CD4-positive, alpha-beta memory T cell (primary cell): ENCODE measurements at places on chromosomes 16 and 17. TPM values are rescaled to one million over a fixed set of nuclear protein-coding genes. Genes with fewer than 3 reads are reported as not detected.

- no peaks in the 10 kb centered on the region for H3K4me1 ChIP-seq
- H3K27me3 ChIP-seq = no peaks in the 10 kb centered on the region
- no peak overlapping the region for H3K4me3 ChIP-seq
Measured at GRCh38 chr17:1143573-1143972, 36.2 kb downstream of the ABR start.

GRCh38 chr16:47204736-47205504 is 61.2 kb upstream of the NETO2 start:
- no peak for DNase-seq
- no peaks in the 10 kb centered on the region for H3K36me3 ChIP-seq
- H3K4me1 ChIP-seq = no peaks in the 10 kb centered on the region
- H3K4me3 ChIP-seq = no peak overlapping the region

GRIN2A gene
- total RNA-seq = not detected

GRCh38 chr17:31254654-31255053 is 42.4 kb downstream of the OMG start:
- no peaks in the 10 kb centered on the region for H3K36me3 ChIP-seq
- H3K27me3 ChIP-seq = no peaks in the 10 kb centered on the region
- no peak overlapping the region for H3K27ac ChIP-seq
- no peaks in the 10 kb centered on the region for H3K4me1 ChIP-seq
- no peak overlapping the region for H3K4me3 ChIP-seq
- DNase-seq = no peak

DNA sequence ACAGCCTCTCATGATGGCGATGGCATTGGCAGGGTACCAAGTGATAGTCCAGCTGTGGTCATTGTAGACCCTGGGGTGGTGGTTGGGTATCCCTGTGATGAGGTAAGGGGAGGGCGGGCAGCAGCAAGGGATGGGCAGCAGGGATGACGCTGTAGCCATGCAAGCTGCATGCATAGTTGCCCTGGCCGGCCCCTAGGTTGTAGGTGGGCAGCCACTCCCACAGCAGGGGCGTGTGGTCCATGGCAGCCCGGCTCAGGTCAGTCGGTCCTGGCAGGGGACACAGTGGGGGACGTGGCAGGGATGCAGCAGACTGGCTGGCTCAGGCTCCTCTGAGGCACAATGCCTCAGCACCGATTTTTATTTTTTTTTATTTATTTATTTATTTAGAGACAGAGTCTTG is 8.7 kb downstream of the DRC3 start:
- H3K27me3 ChIP-seq = no peaks in the 10 kb centered on the region
- DNase-seq = no peak
- no peak overlapping the region for H3K4me3 ChIP-seq
- H3K4me1 ChIP-seq = no peaks in the 10 kb centered on the region

GDPD3 gene
- 37.2 TPM for total RNA-seq

- H3K4me1 ChIP-seq = no peaks in the 10 kb centered on the region
- no peaks in the 10 kb centered on the region for H3K27me3 ChIP-seq
- no peak overlapping the region for H3K4me3 ChIP-seq
- no peak overlapping the region for H3K27ac ChIP-seq
Measured at GRCh38 chr16:55444754-55445485, 34.1 kb upstream of the MMP2 start.

DNA sequence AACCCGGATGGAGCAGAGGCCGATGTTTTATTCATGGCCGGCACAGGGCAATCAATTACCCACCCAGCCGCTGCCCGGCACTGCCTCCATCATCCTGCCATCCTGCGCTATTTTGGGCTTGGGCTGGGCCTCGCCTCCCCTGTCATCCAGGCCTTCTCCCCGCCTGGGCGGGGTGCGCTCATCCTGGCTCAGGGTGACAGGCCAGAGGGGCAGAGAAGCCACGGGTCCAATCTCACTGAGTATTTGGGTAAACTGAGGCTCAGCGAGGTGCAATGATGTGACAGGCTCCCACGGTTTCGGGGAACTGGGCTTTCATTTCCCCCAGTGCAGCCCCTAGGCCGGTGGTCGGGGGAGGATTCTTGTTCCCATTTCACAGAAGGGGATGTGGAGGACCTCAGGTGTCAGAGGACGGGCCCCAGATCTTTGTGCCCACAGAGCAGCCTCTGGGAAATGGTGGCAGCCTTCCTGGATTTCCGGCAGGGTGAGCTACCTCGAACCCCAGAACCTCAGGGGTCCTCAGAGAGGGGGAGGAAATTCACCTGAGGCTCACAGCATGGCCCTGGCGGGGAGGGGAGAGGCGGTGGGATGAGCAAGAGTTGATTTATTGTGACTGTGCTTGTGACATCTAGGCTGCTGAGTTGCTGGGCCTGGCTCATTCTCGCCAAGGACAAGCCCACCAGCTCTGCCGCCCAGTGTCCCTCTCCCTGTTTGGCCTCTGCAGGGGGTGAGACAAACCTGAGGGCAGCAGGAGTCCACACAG is 23.8 kb upstream of the KCNJ12 start:
- H3K4me3 ChIP-seq = no peak overlapping the region
- H3K27me3 ChIP-seq = no peaks in the 10 kb centered on the region
- H3K36me3 ChIP-seq = no peaks in the 10 kb centered on the region
- no peaks in the 10 kb centered on the region for H3K4me1 ChIP-seq
- DNase-seq = no peak

DNA sequence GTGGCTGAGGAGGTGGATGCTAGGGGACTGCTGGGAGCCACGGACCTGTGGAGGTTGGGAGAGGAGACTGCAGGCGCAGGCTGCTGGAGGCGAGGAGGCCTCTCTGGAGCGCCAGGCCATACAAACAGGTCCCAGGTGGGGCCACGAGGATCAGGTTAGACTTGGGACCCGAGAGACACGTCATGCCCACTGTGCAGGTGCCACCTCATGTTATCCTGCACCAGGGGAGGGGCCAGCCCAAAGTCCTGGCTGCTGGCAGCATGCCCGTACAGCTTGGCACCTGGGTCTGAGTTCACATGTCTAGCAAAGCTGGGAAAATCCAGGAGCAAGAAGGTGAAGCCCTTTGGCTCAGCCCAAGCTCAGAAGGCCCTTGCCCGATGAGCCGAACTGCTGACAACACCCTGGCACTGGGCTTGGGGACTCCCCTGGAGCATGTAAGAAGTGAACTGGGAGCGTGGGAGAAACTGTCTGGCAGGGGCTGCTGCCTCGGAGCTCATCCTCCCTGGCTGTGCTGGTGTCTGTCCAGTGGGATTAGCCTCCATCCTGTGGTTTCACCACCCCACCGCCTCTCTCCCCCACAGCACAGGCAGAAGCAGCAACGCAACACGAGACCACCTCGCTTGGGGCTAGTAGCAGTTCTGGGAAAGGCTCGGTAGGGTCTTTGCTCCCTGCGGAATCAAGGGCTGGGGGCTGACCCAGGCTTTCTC is 5.3 kb downstream of the ARHGDIA start:
- H3K4me3 ChIP-seq = no peak overlapping the region
- no peak overlapping the region for H3K27ac ChIP-seq
- peaks cover 26% of the 10 kb centered on the region for H3K36me3 ChIP-seq
- peak; percentile 32 for DNase-seq
- H3K27me3 ChIP-seq = no peaks in the 10 kb centered on the region
- peaks cover 50% of the 10 kb centered on the region for H3K4me1 ChIP-seq

DNA sequence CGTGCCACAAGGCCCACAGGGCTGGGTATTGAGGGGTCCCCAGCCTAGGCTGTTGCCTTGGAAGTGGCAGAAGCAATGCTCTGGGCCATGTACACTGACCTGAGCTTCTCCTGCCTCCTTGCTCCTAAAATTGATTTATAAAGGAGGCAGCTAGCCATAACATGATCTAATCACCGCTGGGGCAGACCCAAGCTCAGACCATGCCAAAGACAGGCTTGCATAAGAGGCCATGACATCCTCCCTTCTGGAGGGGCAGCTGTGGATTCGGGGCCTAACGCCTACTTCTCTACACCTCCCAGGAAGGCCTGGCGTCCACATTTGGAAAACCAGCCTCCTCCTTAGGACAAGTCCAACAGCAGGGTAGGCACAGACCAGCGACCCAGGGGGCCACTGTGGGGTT is 12.3 kb downstream of the HSD11B2 start:
- DNase-seq = no peak
- H3K27ac ChIP-seq = no peak overlapping the region
- H3K27me3 ChIP-seq = no peaks in the 10 kb centered on the region
- no peak overlapping the region for H3K4me3 ChIP-seq

- DNase-seq = no peak
- H3K4me1 ChIP-seq = peaks cover 80% of the 10 kb centered on the region
- no peak overlapping the region for H3K4me3 ChIP-seq
- no peak overlapping the region for H3K27ac ChIP-seq
- H3K27me3 ChIP-seq = no peaks in the 10 kb centered on the region
Measured at GRCh38 chr17:17822189-17822588, 14.6 kb downstream of the SREBF1 start.

GRCh38 chr17:7992924-7993323 is 9.5 kb upstream of the GUCY2D start:
- H3K4me3 ChIP-seq = no peak overlapping the region
- no peak overlapping the region for H3K27ac ChIP-seq
- DNase-seq = no peak
- peaks cover 16% of the 10 kb centered on the region for H3K4me1 ChIP-seq

DNA sequence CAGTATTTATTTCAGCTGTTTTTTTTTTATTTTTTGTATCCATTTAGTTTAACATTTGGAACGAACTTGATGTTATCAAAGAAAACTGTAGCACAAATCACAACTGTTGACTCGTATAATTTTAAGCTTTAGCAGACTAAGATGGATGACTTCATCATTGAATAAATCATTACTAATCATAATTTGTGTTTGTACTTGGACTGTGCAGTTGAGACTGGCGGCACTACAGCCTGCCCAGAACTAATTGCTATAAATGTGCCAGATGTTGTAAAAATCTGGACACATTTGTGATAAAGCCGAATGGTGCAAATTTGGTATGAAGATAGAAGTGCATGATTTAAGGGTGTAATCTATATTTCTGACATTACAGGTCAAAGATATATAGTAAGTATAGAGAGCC is 897.7 kb upstream of the CDH8 start:
- H3K36me3 ChIP-seq = no peaks in the 10 kb centered on the region
- no peak overlapping the region for H3K27ac ChIP-seq
- no peak overlapping the region for H3K4me3 ChIP-seq
- H3K4me1 ChIP-seq = no peaks in the 10 kb centered on the region
- no peaks in the 10 kb centered on the region for H3K27me3 ChIP-seq
- DNase-seq = no peak

- no peaks in the 10 kb centered on the region for H3K36me3 ChIP-seq
- no peak overlapping the region for H3K4me3 ChIP-seq
- H3K4me1 ChIP-seq = peaks cover 23% of the 10 kb centered on the region
- DNase-seq = no peak
- no peak overlapping the region for H3K27ac ChIP-seq
Measured at GRCh38 chr16:29757950-29758466, 12.2 kb upstream of the C16orf54 start.

GRCh38 chr16:11251525-11252481 is 4.2 kb downstream of the SOCS1 start:
- peak overlapping the region; percentile 33 for H3K27ac ChIP-seq
- peaks cover 6% of the 10 kb centered on the region for H3K36me3 ChIP-seq
- peaks cover 32% of the 10 kb centered on the region for H3K4me1 ChIP-seq
- peak; percentile 90 for DNase-seq
- peak overlapping the region; percentile 33 for H3K4me3 ChIP-seq
- no peaks in the 10 kb centered on the region for H3K27me3 ChIP-seq

DNA sequence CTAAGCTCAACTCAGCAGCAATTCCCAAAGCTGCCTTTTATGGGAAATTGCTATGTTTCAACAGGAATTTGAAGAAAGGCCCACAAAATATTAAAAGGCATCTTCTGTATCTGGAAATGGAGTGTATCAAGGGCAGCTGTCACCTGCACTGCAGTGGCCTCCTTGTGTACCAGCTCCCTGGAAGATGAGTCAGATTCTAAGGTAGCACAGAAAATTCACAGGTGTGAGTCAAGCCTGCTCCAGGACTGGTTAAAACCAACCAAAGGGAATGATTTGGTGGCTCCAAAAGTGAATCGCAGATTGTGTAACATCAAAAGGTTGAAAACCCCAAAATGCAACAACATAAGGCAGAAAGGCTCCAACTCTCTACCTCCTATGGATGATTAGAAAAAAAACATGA is 296.4 kb downstream of the GRIN2A start:
- H3K4me3 ChIP-seq = no peak overlapping the region
- no peaks in the 10 kb centered on the region for H3K36me3 ChIP-seq
- H3K27me3 ChIP-seq = no peaks in the 10 kb centered on the region
- no peak for DNase-seq

DNA sequence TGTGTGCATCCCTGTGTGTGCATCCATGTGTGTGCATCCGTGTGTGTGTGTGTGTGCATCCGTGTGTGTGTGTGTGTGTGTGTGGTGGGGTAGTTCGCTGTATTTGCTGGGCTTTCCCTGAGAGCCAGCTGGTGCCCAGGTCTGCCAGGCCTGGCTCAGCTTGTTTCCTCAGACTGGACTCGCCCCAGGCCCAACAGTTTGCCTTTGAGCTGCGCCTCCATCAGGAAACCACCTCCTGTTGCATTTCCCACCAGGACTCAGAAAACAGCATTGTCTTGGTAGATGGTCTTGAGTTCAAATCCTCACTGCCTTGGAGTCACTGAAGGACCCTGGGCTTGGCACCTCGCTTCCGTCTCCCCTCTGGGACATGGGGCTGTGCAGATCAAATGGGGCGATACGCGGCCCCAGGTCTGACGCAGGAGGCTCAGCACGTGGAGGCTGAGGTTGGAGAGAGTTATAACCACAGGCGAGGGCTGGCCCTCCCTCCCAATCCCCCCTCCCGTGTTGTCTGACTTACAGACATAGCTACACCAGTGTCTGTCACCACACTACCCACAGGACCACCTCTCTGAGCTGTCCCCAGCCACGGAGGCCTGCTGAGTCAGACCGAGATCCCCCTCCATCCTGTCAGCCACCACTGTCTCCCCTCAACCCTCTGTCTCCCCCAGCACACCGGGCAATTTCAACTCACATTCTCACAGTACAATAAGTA is 4.7 kb downstream of the ITGAE start:
- H3K4me1 ChIP-seq = peaks cover 21% of the 10 kb centered on the region
- no peaks in the 10 kb centered on the region for H3K36me3 ChIP-seq
- H3K27me3 ChIP-seq = no peaks in the 10 kb centered on the region
- no peak overlapping the region for H3K27ac ChIP-seq

GRCh38 chr16:71257768-71258167 is 27.2 kb upstream of the HYDIN start:
- H3K4me3 ChIP-seq = no peak overlapping the region
- no peaks in the 10 kb centered on the region for H3K36me3 ChIP-seq
- no peaks in the 10 kb centered on the region for H3K4me1 ChIP-seq
- no peak overlapping the region for H3K27ac ChIP-seq

GRCh38 chr16:69166221-69166833 is 20.6 kb upstream of the SNTB2 start:
- peak overlapping the region; percentile 15 for H3K27ac ChIP-seq
- peaks cover 37% of the 10 kb centered on the region for H3K36me3 ChIP-seq
- DNase-seq = peak; percentile 70
- H3K27me3 ChIP-seq = no peaks in the 10 kb centered on the region
- no peak overlapping the region for H3K4me3 ChIP-seq

TMEM204 gene
- 125 TPM for total RNA-seq

GRCh38 chr17:2911035-2911754 is 115.0 kb downstream of the RAP1GAP2 start:
- no peaks in the 10 kb centered on the region for H3K27me3 ChIP-seq
- no peaks in the 10 kb centered on the region for H3K4me1 ChIP-seq
- H3K4me3 ChIP-seq = no peak overlapping the region
- no peak overlapping the region for H3K27ac ChIP-seq
